Stimulated activated CD8-positive, alpha-beta memory T cell treated with anti-CD3 and anti-CD28 coated beads, Interleukin-4, amount 100 ng/mL, for 48 hours (primary cell): ENCODE measurements at places on chromosomes 7 and 10.

- DNase-seq: no peak
Observed at GRCh38 chr10:71797533-71798307, 24.4 kb upstream of the VSIR start.

- no peak for DNase-seq
Observed at GRCh38 chr7:146314962-146315361, 198.4 kb downstream of the CNTNAP2 start.

DNA sequence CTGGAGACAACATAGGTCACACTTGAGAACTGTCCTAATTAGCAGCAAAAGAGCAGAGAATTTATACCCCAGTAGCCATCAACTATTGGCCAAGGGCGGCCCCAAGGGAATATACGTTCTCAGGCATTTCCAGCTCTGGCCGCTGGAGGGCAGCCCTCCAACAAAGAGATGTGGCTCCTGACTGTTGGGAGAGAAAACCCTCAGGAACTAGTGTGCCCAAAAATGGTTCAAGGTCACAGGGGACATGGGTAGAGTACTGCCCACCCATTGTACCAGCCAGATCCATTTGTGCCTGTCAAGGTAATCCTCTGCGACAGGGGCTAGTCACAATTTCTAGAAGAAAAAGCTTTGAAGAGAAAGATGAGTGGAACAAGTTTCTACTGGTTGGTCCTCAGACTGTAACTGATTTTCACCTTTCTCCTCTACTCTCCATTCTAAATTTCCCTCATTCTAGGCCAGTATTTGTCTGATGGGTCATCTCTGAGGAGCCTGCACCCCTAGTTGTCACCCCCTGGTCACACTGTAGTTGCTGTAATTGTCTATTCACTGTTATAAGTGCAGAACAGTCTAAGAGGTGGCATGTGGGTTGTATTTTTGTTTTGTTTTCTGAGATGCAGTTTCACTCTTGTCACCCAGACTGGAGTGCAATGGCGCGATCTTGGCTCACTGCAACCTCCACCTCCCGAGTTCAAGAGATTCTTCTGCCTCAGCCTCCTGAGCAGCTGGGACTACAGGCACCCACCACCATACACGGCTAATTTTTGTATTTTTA, 14.7 kb upstream of the C7orf33 start:
- DNase-seq: peak; percentile 83

DNA sequence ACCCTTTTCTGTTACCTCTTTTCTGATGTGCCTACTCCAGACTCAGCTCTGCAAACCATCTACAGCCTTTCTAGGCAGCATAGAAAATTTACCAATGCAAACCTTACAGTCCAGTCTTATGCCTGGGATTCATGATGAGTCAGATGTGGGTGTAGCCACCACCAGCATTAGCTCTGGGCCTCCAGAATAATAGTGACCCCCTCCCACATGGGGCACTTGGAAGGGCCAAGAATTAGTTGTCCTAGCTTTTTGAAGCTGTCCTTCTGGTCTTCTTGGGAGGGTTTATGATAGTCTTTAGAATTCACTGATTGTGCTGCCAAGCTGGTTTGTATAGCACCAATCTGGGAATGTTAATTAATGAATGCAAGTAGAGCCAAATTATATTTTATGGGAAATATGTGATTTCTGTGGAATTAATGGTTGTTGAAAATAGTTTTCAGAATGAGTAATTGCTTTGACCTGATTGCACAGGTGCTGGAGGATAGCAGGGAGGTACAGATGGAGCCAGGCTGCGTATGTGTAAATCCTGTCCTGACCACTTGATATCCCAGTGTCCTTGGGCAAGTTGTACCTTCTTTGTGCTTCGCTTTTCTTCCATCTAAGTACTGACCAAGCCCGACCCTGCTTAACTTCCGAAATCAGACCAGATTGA, 94.8 kb downstream of the CPED1 start:
- DNase-seq: no peak

GRCh38 chr7:113204415-113204814, 86.1 kb upstream of the SMIM30 start:
- no peak for DNase-seq

DNA sequence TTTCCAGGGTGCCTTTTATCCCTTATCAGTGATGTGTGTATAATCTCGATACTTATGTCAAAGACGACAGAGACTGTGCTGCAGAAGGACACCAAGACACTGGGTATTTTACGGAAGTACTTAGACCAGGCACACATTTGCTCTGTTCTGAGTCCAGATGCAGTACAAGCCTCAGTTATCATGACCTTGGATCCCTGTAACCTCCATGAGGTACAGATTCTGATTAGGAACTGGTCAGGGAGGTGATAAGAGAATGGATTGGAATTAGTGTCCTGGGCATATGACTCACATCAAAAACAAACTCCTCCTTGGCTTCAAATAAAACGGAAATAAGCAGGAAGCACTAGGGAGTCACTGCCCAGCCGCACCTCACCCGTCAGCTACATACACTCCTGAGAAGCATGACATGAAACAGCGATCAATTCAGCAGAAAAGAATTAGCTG, 146.5 kb downstream of the SFMBT2 start:
- no peak for DNase-seq

DNA sequence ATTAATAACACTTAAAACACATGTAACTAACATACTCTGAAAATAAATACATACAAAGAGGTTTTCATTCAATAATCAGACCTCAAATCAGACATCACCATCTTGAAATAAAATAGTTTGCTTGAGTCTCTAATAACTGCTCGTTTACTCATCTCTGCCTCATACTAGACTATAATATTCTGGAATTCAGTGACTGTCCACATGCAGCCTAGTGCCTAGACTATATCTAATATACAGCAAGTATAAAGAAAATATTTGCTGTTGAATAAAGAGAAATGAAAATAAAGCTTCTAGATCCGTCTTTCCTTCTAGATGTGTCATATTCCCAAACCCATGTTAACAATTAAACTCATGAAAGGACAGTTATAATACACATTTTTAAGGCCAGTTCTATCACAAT, 236.3 kb upstream of the LRRN3 start:
- no peak for DNase-seq

- no peak for DNase-seq
Observed at GRCh38 chr10:78514459-78514858, 480.8 kb downstream of the RPS24 start.

- no peak for DNase-seq
Observed at GRCh38 chr7:51029131-51029530, 246.4 kb upstream of the GRB10 start.

DNA sequence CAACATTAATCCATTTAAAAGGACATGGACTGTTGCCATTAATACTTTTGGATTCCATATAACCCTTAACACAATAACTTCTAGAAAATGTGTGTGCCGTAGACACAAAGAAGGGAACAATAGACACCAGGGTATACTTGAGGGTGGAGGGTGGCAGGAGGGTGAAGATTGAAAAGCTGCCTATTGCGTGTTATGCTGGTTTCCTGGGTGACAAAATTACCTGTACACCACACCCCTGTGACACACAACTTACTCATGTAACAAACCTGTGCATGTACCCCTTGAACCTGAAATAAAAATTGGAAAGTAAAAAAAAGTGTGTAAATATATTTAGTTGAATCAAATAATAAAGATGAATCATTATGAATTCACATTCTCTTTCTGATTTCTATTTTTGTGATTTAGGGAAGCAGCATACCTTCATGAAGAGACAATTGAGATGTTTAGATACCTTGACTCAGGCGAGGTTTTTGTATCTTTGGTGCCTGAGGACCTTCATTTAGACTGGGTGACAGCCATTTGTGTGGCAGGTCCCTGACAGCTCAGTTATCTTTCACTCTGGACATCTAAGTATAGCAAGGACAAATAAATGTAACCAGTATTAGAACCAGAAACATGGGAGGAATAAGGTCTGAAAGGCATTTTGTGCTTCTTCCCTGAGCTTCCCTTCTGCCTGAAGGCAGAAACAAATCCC, 28.7 kb downstream of the GIMAP8 start:
- no peak for DNase-seq

DNA sequence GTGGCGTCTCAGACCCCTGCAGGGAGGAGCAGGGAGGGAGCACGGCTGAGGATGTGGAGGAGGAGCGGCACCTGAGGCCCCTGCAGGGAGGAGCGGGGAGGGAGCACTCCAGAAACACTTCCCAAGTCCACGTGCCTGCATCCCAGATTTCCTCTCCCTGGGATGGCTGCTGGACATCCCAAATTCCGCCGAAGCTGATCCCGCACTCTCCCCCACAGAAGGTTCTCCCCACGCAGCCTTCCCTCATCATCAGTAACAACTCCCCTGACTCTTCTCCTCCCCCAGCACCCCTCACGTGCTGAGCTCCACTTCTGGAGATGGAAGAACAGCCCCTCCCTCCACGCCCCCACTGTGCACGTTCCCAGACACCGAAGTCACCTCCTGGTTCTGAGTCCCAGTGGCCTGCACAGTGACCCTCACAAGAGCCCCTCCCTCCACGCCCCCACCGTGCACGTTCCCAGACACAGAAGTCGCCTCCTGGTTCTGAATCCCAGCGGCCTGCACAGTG, 17.8 kb upstream of the FOXL3 start:
- no peak for DNase-seq

GRCh38 chr10:95352684-95353083, 61.9 kb upstream of the PDLIM1 start:
- DNase-seq: no peak
